Anterior cingulate cortex (tissue), 58 donors: ENCODE measurements at places on chromosomes 2 and 18.

GRCh38 chr18:61694236-61694635, 198.6 kb downstream of the RNF152 start:
- DNase-seq: no peak

GRCh38 chr2:86672027-86672545, 48.0 kb upstream of the RMND5A start:
- no peak for DNase-seq

DNA sequence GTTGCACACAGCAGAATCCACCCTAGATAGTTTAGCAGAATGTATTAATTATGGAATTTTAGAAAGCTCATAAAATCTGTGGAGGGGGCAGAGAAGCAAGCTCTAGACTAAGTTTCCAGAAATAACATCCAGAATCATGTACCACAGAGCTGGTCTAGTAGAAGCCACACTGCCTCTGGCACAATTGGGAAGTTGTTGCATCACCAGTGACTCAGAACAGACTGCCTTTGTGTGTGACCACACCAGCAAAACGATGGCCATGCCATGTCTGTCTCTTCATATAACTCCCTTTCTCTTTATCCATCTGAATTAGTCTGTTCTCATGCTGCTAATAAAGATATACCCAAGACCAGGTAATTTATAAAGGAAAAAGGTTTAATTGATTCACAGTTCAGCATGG, 158.9 kb downstream of the CCDC148 start:
- no peak for DNase-seq

DNA sequence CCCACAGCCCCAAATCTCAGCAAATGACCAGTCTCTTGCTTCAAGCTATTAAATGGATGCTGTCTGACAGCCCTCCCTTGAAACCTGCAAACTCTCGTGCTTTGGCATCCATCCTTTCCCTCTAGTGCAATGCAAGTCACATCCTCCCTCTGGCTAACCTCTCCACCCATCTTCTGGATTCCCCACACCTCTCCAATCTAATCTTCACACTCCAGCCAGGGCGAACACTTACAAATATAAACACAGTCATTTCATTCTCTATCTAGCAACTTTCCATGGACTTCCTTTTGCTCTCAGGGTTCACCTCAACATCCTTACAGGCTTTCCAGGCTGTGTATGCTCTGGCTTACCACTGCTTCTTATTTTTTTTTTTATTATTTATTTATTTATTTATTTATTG, 10.1 kb upstream of the NARS1 start:
- no peak for DNase-seq

- DNase-seq: no peak
Measured at GRCh38 chr2:149924028-149924427, 336.5 kb upstream of the MMADHC start.

DNA sequence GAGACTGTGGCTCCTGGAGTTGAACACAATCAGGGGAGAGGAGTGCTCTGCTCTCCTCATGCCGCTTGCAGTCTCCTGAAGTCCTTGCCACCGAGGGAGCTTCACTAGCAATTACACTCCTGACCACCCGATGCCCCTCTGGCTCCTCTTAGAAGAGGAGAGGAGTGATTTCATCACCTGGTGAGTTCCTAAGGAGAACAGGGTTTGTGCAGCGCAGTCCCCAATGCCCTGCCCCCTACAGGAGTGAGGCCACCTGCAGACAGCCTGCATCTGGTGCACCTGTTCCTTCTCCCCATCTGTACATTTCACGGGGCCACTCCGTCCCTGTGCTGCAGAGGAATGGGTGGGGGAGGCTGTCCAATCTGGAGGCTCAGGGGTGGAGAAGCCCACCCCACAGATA, 267.2 kb downstream of the HRH4 start:
- DNase-seq: no peak

GRCh38 chr2:172921532-172922236, 154.0 kb upstream of the MAP3K20 start:
- DNase-seq: no peak

DNA sequence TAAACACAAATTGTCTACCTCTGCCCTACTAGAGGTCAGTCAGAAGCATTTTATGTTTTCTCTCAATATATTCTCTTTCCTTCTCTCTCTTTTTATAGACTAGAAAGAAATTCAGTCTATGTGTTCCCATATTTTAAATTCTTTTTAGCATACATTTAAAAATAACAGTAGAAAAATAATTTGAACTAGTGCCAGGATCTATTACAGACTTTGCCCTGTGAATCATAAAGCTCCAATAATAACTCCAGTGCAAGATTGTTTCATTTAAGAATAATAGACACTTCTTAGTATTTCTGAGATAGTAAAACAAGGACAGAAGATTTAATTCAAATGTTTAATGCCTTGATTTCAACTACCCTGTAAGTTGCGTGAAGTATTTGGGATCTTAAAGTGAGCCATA, 60.1 kb downstream of the ITGB6 start:
- no peak for DNase-seq

GRCh38 chr2:144625226-144625625, 105.3 kb upstream of the ZEB2 start:
- no peak for DNase-seq

DNA sequence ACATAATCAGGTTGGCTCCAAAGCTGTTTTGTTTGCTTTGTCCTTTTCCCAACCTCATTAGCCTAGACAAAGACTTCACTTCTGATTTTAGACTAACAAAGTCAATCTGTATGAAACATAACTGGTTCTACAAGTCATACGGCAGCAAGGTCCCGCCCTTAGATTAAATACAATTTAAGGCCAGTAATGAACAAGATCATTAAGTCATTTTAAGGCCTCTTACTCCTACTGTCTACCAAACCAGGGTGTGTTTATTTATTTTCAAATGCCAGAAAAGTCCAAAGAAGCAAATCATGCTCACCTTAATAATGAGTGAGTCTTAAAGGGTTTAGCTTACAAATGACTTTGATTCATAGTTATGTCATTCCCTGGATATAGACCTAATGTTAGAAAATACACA, 148.4 kb upstream of the ACVR2A start:
- no peak for DNase-seq

DNA sequence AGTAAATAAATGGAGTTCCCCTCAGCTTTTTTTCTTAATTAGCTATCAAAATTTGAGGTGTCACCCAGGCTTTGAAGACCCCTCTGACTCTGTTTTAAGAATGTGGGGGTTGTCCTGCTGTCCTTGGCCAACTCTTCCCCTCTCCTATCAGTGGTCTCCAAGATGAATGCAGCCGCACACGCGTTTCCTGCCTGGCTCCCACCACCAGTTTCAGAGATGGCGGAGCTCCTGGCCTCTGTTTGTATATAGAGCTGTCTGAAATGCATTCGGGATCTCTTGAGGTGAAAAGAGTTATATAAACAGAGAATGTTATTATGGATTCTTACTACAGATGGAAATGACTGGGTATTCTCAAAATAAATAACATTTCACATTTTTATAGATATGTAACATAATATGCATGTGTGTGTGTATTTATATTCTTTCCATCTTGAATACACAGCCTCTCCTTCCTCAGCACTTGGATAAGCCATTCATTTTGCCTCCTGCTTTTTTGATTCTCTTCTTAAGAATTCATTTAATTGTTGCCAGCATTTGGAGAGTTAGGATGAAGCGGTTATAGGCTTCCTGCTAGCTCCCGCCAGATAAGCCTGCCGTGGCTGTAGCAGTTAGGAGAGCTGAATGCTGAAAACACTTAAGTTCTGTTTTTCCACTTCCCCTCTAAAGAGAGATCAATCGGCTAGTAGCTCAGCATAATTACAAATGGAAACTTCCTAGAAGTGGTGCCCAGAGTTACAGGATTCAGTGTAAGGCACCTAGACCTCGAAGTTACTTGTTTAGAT, 659.3 kb upstream of the FANCL start:
- DNase-seq: no peak

DNA sequence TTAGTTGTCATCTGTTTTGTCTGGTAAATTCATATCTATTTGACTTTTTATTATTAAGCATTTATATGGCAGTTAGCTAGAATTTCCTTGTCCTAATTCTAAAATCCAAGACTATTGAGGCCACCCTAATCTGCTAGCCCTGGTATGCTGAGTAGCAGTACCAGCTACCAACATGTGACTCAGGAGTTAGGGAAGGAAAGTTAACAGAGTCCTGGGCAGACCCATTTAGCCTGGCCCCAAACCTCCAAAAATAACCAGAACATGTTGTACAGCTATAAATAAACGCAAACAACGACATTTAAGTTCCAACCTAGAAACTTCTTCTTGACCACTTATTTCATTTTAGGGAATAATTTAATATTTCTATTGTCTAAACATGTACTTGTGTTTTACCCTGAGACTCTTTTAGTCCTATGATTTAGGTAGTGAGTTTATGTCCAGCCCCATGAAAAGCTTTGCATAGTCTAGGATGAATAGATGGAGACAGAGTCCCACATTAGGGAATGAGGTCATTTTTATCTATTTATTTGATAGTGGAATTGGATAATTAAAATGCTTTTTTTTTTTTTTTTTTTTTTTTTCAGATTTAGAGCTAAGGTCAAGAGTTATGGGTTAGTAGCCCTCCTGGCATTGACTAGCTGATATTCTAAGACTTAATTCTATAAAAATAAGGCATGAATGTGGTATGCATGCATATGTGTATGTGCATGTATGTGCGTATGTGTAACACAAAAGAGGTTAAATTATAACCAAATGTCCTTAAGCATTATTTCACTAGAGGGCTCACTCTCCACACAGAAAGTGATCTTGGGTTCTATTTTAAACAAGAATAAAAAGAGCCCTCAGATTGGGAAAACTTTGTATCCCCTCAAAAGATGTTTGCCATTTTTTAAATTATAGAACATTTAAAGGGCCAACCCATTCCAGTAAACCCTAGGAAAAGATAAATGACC, 160.1 kb upstream of the MAPRE2 start:
- DNase-seq: no peak

DNA sequence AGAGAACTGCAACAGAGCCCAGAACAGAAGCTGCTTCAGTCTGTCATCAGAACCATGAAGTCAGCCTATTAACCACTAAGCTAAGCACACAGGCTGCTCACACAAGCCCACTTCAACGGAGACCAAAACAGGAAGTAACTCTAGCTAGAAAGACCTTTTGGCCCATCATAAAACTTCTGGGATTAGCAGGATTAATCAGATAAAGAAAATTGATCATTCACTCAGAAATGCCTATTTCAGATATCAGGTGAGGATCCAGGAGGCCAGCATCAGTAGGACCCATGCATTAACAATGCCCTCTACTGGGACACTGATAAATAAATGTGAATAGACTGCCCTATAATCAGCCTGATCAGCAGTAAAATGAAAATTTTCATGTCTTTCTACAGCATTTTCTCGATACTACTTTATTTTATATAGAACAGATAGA, 101.4 kb downstream of the WDPCP start:
- DNase-seq: no peak
